ENCODE measurements at places on chromosomes 3 and 15.

- DNase-seq = no peak
Observed at GRCh38 chr3:124116906-124117305, 125.0 kb upstream of the ROPN1 start.

DNA sequence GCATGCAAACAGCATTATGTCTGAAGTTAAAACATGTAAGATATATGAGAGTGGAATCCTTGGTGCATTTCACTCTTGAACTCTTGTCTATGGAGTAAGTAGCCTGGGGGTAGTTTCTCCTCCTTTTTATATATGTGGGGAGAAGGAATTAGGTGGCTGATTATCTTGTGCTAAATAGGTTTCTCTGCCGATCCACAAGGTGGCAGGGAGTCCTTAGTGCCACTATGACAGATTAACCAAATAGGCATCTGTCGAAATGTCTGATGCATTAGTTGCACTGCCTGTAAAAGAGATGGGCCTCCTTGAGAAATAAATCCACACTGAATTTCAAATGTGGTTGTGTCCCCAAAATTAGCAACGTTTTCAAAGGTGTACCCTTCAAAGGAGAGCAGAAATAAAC, 170.1 kb downstream of the CNTN4 start:
- no peak for DNase-seq

- DNase-seq = no peak
Observed at GRCh38 chr3:2597615-2598014, 498.9 kb downstream of the CNTN4 start.

DNA sequence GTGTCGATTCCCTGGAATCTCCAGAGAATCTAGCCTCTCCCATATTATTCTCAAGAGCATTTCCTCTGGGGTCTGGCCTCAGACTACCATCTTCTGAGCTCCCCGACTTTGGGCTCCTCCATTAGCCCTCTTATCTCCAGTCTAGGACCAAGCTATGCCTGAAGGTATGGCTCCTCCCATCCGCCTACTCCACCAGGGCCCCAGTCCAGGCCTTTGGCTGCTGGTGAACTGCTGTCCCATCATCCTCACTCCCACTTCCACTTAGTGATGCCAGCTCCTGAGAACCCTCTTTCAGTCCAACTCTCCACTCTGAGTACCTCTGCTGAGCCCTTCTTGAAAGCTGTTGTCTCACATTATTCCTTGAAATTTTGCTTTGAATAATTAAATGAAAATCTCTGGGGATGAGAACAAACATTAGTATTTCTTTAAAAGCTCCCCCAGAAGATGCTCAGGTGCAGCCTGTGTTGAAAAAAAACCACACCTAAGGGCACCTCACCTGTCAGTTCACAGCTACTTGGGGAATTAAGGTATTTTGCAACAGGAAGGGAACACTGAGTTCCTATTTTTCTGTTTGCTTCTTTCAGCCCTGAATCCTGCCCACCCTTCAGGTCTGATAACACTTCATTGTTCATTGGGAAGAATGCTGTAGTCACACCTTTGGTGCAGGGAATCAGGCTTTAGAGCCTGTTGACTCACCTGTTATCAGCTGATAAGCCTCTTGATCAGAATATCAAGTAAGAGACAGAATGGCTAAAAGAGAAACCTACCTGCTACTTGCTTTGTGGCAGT, 9.5 kb downstream of the CLDN18 start:
- DNase-seq = no peak

GRCh38 chr3:100850156-100850555, 140.9 kb downstream of the TFG start:
- DNase-seq = no peak

- DNase-seq = no peak
Observed at GRCh38 chr3:127784283-127784682, 38.0 kb downstream of the MGLL start.

- no peak for DNase-seq
Observed at GRCh38 chr3:47791193-47791855, 9.6 kb upstream of the SMARCC1 start.

DNA sequence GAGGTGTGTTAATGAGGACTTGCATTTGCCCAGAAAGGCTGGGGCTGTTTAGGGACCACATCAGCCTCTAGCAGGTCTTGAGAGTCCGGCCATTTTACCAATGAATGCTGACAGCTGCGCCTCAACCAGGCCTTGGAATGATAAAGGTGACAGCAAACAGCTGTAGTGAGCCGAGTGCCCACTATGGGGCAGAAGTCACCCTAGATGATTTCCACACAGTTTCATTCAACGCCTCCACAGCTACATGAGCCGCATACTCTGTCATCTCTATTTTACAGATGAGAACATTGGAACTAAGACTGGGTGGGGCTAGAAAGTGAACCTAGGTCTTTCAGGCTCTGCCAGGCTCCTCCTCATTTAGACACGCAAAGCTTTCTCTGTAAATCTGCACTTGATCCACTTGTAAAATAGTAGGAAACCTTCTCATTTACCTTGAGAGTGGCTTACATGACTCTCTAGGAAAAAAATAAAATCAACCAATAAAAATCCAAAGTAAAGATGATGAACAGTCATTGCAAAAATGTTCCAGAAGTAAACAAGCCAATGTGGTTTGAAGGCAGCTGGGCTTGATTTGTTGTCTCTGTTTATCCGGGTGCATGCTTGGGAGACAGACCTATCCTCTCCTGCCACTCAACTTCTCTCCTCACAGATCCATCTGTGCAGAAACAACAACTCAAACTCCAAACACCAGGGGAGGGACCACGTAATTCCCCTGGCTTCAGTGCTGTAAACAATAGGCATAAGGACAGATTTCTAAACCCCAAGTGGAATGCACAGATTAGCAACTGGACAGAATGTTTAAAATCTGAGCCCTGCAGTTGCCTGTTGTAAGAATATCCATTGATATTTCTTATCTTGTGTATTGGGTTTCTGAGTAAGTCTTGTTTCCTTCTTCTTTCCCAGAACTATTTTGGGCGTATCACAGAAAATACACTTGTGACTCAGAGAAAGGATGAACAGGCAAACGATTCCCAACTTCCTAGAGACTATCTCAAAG, 31.5 kb upstream of the LDHAL6B start:
- peak; percentile 76 for DNase-seq

DNA sequence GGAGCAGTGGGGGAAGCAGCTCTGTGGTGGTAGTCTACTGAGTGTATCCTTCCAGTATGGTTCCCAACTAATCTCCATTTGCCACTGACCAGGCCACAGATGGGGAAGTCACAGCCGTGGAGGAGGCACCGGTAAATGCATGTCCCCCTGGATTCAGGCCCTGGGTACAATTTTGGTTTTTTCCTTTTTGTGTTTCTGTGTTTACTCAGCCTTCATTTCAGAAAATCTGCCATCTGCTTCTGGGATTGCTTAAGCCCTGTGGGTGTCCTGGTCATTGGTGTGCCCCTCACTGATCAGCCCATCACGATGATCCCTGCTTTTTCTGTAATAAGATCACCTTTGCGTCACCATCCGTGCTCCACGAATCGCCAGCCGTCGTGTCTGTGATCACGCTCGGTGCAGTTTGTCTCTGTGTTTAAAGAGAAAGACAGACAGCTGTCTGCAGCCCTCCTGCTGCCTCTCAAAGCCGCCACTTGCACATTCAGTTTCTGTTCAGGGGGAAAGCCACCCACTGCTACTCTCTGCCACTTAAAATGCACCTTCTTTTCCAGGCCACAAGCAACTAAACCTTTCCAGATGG, 68.9 kb downstream of the DNASE1L3 start:
- no peak for DNase-seq

DNA sequence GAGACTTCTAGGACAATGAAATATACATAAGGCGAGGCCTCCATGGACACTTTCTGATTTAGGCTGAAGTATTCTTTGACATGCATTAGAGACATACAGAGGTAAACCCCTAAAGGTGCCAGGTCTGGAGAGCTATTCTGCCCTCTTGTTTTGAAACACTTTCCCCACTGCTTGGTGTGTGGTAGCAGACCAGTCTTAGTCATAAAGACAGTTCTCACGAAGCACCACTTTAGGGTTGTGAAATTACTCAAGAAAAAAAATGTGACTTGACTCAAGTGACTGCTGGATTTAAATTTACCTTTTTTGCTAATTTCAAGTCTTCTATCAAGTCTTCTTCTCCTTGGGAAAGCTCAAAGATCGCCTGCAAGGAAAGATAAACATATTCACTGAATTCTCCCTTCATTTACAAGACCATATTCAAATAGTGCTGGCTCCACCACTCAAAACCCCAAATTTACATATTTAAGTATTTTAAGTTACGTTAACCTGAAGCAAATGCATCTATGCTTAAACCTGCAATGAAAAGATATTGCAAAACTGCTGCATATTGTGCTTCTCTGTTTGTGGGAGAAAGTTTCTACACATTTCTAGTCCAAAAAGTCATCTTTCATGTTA, 48.4 kb downstream of the ARHGEF3 start:
- DNase-seq = no peak

GRCh38 chr15:66138096-66138783, 115.3 kb downstream of the MEGF11 start:
- DNase-seq = no peak

- DNase-seq = no peak
Observed at GRCh38 chr3:94413336-94414108, 350.7 kb downstream of the NSUN3 start.

DNA sequence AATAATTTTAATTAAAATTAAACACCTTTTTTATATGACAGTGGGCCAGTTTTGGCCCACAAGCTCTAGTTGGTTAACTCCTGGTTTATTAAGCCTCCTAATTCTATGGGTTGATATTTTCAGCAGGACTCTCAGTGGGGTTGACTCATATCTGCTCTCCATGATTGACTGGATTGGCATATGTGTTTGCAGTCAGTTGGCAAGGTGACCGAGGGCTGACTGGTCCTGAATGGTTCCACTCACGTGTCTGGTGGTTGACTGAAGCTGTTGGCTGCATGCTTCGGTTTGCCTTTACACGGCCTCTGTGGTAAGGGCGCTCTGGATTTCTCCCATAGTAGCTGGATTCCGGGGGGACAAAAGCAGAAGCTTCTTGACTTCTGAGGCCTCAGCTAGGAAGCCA, 65.3 kb upstream of the ZNF280D start:
- no peak for DNase-seq

Data from HTR-8/SVneo (cell line).